Mesenchymal stem cell (in vitro differentiated cells and primary cell): ENCODE measurements at places on chromosomes 5 and 9.

DNA sequence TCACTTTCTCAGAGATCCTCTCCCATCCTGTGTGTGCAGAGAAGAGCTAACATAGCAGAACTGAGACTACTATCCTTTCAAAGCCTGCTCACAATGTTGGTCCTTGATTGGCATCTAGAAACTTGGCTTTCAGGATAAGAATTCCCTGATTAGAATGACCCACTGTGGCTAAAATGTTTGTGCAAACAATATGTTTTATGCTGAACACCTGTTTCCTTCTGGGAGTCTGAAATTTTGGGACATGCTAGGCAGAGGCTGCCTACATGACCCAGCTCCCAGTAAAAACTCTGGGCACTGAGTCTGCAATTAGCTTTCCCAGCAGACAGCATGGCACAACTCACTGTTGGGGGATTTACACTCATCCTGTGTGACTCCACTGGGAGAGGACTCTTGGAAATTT, 78.9 kb downstream of the CFAP95 start:
- H3K27ac ChIP-seq: peak overlapping the region; percentile 89
- H3K36me3 ChIP-seq: no peaks in the 10 kb centered on the region
- no peak for DNase-seq
- H3K27me3 ChIP-seq: no peaks in the 10 kb centered on the region

- peak overlapping the region; percentile 96 for H3K27ac ChIP-seq
- no peaks in the 10 kb centered on the region for H3K27me3 ChIP-seq
- no peak for DNase-seq
- H3K4me3 ChIP-seq: peak overlapping the region; percentile 99
- H3K4me1 ChIP-seq: peaks cover 5% of the 10 kb centered on the region
Observed at GRCh38 chr5:149550594-149551226, 529 bp downstream of the CSNK1A1 start.

GRCh38 chr9:115764645-115765044, 388.9 kb upstream of the PAPPA start:
- peak overlapping the region; percentile 17 for H3K27ac ChIP-seq
- no peak overlapping the region for H3K4me3 ChIP-seq
- no peaks in the 10 kb centered on the region for H3K36me3 ChIP-seq
- no peak for DNase-seq
- H3K27me3 ChIP-seq: no peaks in the 10 kb centered on the region

DNA sequence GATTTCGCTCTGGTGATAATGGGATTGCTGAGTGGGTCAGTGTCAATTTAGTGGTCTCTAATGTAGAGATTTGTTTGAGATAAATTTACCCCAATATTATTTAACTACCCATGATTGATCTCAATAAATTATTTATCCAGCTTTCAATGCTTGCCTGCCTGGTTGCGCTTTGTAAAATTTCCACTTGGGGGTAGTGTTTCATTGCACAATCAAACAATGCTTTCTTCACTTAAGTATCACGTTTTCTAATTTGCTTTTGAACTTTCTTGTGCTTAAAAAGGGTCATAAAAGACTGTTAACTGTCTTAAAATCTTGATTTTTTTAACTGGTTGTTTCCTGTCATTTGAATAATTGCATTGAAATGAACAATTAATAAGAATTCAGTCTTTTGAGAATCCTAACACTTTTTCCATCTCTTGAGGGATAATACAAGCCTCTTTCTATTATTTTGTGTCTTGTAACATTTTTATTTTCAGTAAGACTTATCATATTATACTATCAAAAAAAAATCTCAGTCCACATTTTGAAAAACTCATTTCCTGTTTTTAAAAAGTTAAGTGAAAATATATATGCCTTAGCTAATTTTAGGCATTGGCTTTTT, 18.7 kb downstream of the HSD17B4 start:
- H3K4me1 ChIP-seq: no peaks in the 10 kb centered on the region
- no peak overlapping the region for H3K4me3 ChIP-seq
- no peak overlapping the region for H3K27ac ChIP-seq
- DNase-seq: peak; percentile 62
- H3K27me3 ChIP-seq: no peaks in the 10 kb centered on the region

- H3K36me3 ChIP-seq: no peaks in the 10 kb centered on the region
- H3K27me3 ChIP-seq: peaks cover 52% of the 10 kb centered on the region
- H3K27ac ChIP-seq: no peak overlapping the region
- DNase-seq: no peak
- H3K4me3 ChIP-seq: no peak overlapping the region
Observed at GRCh38 chr5:154601014-154601413, 123.0 kb upstream of the HAND1 start.

DNA sequence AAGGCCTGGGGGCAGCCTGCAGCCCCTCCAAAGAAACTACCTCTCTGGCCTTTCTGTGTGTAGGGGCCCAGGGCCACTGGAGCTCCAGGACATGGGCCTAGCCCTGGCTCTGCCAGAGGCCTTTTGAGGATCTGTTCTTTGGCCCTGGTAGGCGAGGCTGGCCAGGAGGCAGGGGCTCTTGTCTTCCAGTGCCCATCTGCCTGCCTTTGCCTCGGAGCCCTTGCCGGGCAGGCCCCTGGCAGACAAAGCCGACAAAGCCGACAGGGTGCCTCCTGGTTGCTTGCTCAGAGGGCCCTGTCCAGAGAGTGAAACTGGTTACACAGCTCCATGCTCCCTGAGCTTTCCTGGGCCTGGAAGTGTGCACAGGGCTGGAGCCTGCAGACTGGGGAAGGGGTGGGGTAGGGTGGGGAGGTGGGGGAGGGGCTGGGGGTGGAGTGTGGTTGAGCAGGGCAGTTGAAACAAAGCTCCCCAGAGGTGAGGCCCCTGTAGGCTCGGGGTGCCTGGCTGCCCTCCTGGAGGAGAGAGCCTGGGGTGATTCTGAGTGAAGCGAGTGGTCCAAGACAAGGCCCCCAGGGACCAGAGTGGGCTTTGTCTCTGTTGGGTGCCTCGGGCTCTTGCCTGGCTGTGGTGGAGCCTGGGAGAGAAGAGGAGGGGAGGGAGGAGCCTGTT, 29.3 kb downstream of the PTPA start:
- no peaks in the 10 kb centered on the region for H3K27me3 ChIP-seq
- DNase-seq: peak; percentile 58
- H3K4me3 ChIP-seq: peak overlapping the region; percentile 44
- H3K27ac ChIP-seq: peak overlapping the region; percentile 99
- peaks cover 55% of the 10 kb centered on the region for H3K4me1 ChIP-seq
- peaks cover 49% of the 10 kb centered on the region for H3K36me3 ChIP-seq
